ENCODE measurements at places on chromosomes 7 and 10. TPM values are rescaled to one million over a fixed set of nuclear protein-coding genes. Genes with fewer than 3 reads are reported as not detected.

The NRG3 gene
- polyA plus RNA-seq = 11.8 TPM

The PPA1 gene
- 117 TPM for polyA plus RNA-seq

GRCh38 chr10:64118736-64119135 is 597.5 kb downstream of the REEP3 start:
- DNase-seq = no peak

The ADGRA1 gene
- 1.6 TPM for polyA plus RNA-seq

GRCh38 chr10:77268721-77269120 is 368.9 kb downstream of the KCNMA1 start:
- DNase-seq = no peak

DNA sequence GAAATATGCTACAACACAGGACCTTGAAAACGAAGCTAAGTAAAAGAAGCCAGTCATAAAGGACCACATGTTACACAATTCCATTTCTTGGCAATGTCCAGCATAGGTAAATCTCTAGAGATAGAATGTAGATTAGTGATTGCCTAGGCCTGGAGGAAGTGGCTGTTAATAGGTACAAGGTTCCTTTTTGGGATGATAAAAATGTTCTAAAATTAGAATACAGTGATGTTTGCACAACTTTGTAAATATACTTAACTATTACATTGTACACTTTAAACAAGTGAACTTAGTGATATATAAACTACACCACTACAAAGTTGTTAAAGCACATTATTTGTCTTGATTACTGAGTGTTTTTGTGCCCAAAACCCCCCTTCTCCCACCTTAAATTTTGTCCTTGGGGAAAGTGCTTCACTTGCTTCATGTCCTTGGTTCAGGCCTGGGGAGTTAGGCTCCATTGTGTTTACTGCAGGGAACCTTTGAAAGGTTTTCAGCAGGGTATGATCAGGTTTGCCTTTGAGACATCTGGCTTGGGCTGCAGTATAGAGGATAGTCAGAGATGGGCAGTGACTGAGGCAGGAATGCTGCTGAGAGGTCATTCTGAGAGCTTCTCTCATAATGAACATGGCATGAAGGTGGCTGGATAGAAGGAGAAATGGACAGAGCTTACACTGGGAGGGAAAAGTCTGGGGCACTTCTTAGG is 1052.6 kb downstream of the REEP3 start:
- no peak for DNase-seq

The PKD1L1 gene
- 0.30 TPM for polyA plus RNA-seq

DNA sequence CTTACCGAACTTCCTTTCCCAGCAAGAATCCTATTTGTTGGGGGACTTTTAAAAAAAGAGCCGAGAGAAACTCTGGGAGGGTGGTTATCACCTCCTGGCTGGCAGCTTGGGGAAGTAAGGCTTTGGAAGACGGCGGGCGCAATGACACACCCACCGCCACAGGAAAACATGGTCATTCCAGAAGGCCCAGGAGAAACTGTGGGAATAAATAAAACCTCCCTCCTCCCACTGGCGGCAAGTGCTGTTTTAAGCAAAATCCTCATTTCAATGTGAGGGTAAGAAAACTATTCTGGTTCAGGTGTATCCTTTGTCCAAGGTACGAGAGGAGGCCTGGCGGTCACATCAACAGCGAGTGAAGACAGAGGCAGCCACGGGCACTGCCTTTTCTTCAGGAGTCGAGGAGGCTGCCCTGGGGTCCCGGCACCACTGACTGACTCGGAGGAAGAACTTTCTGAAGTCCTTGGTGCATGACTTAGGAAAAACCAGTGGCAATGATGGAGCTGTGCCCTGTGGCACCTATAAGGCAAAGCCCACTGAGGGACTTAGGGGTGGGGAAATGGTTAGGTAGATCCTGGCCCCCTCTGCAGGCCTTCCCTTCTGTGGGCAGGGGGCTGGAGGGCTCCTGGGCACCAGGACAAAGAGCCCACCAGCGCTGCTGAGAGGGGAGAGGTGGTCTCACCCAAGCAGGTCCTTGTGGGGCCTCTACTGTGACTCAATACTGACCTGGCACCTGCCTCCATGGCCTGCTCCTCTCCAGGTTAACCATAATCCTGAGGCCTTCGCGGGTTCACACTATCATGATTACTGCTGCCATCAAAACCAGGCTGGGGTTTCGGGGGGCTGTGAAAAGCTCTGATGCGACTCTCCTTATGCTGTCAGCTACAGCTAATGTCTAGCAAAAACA is 21.4 kb downstream of the DNAJB12 start:
- no peak for DNase-seq

DNA sequence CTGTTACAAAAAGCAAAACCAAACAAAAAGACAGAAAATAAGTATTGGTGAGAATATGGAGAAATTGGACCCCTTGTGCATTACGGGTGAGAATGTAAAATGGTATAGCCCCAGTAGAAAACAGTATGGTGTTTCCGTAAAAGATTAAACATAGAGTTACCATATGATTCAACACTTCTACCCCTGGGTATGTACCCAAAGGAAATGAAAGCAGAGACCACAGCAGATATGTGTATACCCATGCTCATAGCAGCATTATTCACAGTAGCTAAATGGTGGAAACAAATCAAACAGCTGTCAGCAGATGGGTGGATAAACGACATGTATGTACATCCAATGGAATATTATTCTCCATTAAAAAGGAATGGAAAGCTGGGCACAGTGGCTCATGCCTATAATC is 42.4 kb downstream of the STARD3NL start:
- DNase-seq = no peak

GRCh38 chr7:130942211-130942964 is 208.4 kb upstream of the KLF14 start:
- DNase-seq = no peak

The NFE2L3 gene
- polyA plus RNA-seq = 35.3 TPM

DNA sequence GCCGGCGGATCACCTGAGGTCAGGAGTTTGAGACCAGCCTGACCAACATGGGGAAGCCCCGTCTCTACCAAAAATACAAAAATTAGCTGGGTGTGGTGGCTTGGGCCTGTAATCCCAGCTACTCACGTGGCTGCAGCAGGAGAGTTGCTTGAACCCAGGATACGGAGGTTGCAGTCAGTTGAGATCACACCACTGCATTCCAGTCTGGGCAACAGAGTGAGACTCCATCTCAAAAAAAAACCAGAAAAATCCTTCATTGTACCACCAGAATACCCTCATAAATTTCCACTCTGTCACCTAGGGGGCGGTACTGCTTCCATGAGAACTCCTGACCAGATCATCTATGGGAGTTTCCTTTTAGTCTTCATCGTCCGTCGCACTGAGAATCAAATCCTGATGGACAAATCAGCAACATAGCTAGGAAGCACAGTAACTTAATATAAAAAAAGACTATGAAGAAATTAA is 225.8 kb upstream of the KLF14 start:
- no peak for DNase-seq

DNA sequence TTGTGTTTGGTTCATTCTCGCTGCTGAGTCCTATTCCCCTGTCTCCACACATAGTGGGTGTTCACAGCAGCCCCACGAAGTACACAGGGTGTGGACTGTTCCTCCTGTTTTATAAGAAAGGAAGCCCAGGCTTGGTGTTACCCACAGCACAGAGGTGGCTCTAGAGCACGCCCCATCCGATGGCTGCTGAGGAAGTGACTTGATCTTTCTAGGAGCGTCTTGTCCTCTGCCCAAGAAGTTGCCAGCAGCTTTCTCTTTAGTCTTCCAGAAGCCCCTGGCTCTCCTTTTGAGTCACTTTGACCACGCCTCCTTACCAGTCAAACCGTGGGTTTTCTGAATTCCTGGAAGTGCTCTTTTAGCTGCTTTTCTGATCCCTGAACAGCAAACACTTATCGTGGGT is 94.0 kb downstream of the GRK5 start:
- no peak for DNase-seq

DNA sequence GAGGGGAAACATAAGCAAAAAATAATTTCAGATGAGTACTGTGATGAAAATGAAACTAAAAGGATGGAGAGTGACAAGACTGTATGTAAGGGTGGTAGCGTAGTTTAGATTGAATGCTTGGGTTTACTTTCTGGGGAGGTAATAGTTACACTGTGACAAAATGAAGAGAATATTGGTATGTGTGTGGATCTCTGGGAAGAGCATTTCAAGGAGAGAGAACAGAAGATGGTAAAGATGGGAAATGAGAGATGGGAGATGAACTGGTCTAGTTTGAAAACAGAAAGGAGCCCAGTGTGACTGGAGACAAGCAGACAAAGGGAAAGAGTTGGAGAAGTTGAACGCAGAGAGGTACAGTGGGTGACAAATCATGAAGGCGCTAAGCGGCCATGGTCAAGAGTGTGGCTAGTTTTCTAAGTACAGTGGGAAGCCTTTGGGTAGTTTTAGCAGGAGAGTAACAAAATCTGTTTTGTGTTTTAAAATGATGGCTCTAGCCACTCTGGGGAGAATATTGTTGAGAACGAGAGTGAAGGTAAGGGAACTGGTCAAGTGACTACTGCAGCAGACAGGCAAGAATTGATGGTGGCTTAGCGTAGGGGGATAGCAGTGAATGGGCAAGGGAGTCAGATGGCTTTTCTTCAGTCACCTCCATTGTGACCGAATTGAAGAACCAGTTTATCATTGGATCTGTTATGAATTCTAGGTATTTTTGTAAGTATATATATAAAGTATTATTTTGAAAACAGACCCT is 22.6 kb downstream of the PALS2 start:
- no peak for DNase-seq

DNA sequence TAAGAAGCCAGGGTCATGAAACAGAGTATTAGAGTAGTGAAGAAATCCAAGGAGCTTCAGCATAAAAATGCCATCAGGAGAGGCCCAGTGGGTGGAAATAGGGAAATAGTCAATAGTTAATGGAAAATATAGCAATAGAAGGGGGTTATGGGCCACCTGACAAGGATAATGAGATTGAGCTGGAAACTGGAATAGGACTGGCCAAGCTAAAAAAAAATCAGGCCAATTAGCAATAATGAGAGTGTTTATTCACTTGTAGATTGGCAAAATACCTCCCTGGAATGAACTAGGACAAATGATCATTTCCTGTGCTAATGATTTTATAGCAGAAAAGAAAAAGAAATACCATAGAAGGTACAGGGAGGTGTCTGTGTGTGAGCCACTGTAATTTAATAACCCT is 97.9 kb downstream of the PLCE1 start:
- no peak for DNase-seq

DNA sequence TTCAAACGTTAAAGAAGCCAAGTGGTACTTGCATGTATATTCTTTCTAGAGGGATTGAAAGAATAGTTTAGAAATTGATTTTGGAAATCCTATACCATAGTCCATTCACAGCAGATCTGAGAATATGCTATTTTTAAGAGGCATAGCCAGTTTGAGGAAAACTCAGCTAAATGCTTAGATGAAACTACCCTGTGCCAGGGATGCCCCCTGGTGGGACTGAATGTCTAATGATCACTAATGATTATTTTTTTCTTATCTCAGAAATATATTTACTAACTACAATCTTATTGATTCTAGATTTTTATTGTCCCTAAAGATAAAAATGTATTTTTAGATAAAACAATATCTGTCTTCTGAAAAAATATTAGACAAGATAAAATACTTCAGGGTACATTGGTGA is 844.9 kb upstream of the PHF14 start:
- no peak for DNase-seq

DNA sequence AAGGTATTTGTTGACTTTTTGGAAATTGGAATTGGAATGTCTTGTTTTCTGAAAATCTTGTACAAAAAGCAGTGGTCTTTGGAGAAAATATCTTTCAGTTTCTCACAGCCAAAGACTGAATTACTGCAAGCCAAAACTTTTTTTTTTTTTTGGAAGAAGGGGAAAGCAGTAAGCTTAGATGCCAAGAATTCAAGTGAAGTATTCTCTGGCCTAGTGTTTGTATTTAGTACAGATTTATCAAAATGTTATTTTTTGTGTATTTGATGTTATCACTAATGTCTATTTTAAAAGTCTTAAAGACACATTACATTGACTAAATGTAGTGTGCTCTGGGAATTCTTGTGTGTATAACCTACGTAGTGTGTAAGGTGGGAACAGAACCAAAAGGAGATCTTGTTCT is 6.2 kb downstream of the TET1 start:
- no peak for DNase-seq

GRCh38 chr7:26348234-26348851 is 56.7 kb downstream of the SNX10 start:
- no peak for DNase-seq

- DNase-seq = no peak
These were observed 329.6 kb upstream of the SEMA3C start for GRCh38 chr7:81248420-81248819.

The ITGA8 gene
- 49.9 TPM for polyA plus RNA-seq
